BE2C (cell line): ENCODE measurements at places on chromosomes 16 and 17.

DNA sequence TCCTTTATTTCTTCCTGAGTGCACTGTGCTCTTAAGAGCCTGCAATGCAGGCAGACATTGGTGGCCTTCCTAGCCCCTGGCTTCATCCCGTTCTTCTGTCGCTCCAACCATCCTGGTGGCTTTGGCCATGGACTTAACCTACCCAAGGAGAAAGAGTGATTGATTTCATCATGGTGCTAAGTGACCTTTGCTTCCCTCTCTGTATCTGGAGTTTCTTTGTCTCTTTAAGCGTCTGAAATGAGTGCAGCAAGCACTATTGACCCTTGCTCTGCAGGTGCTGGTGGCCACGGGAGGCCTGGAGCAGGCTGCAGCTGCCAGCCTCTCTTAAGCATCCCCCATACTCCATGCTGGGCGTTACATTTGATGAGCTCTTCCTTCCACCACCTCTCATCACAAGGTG is 60.5 kb downstream of the RAP1GAP2 start:
- no peak for DNase-seq

- DNase-seq = peak; percentile 49
These were observed 26.4 kb downstream of the TMEM235 start for GRCh38 chr17:78257810-78258322.

DNA sequence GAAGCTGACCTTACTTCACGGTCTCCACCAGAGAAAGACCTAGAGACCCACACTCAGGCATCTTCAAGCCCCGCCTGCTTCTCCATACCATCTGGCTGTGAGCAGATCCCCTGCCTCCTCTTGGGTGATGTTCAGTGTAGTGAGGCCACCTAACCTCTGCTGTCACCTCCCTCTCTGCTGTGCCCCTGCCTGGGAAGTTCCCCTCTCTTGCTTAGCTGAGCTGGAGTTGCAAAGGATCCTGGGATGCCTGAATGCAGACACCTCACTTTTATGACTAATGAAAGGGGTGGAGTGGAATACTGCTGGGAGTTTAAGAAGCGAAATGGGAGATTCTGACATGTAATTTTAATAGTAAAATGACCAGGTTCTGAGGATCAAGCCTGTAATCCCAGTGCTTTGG is 5.8 kb downstream of the IRX3 start:
- DNase-seq = no peak

DNA sequence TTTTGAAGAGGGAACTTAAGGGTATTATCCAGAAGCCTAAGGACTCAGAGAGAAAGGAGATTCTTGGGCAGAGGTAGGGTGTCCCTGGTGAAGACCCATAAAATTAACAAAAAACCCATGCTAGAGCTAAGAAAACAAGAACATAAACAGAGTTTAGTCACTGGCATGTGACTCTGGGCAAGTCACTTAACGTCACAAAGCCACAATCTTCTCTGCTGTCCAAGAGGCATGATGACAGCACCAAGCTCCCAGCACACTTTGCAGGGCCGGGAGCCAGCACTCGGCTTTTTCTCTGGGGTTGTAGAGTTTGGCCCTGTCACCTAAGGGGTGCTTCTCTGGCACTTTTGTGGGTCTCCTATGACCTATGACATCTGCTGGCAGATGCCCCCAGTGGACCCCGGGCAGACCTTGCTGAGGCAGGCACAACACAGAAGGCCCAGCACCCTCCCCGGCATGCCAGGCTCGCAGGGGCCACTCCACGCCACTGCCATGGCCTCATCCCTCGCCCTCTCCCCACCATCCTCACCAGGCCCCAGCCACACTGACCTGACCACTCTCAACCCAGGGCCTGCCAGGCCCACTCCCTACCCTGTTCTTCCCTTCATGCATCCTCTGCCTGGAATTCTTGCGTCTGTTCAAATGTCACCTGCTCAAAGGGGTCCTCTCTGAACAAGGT is 69.8 kb downstream of the DYNLRB2 start:
- no peak for DNase-seq

DNA sequence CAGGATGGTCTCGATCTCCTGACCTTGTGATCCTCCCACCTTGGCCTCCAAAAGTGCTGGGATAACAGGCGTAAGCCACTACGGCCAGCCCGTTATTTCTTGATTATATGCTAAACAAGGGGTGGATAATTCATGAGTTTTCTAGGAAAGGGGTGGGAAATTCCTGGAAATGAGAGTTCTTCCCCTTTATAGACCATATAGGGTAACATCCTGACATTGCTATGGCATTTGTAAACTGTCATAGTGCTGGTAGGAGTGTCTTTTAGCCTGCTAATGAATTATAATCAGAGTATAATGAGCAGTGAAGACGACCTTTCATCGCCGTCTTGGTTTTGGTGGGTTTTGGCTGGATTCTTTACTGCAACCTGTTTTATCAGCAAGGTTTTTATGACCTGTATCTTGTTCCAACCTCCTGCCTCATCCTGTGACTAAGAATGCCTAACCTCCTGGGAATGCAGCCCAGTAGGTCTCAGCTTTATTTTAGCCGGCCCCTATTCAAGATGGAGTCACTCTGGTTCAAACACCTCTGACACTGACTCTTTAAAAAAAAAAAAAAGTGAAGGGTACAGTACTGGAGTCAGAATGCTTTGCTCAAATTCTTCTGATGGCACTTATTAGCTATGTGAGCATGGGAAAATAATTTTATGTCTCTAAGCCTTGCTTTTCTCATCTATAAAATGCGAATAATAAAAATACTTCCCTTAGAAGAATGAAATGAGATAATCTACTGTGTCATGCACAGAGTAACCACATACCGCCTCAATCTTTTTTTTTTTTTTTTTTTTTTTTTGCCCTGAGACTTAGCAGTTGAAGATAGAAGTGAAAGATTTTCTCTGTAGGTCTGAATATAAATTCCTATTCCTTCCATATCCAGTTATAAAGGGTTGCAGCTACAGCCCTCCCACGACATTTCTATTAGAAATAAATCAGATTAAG is 5.1 kb upstream of the CALCOCO2 start:
- DNase-seq = no peak

DNA sequence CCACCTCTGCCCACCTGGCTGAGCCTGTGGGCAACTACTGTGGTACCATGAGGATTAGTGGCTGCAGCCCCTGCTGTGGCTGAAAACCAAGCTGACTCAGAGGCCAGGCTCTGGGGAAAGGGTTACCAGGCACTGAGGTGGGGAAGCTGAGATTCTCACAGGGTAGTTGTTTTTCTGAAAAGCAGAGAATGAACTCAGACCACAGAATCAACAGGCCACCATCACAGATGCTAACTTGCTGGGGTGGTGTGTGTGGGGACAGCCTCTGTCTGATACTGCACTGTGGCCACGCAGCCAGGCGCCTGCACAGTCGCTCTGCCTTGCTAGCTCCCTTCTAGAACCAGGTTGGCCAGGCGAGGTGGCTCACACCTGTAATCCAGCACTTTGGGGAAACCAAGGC is 28.8 kb downstream of the NPLOC4 start:
- DNase-seq = no peak
